ENCODE measurements at places on chromosomes 1 and 21.
A peak's percentile ranks its signal among the peaks of the same experiment; 100 is the strongest.

DNA sequence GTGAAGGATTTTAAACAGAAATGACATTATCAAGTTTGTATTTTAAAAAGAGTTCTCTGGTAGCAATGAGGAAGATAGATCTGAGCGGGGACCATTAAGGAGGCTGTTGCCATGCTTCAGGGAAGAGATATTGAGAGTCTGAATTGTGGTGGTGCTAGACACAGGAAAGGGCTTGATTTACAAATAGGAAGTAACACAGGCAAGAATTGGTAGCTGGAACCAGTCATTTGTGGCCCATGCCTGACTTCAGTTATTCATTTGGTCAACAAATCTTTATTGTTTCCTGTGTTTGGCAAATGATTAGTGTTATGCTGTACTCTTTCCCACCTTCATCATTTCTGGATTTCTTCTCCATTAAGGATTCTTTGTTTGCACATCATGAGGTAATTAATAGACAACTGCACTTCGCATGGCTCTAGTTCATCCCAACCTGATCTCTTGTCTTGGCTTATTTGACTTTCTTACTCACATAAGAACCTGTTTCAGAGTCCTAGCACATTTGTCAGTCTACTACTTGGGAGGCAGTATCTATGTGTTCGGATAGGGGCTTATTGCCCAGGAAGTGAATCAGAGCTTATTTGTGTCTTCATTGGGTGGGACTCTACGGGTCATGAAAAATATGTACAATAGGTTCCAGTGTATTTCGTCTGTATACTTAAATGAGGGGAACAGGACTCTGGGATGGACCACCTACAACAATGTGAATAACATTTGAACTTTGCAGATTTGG is 32.3 kb downstream of the EEIG2 start:
- no peak for DNase-seq

GRCh38 chr1:33111965-33112364 is 31.0 kb downstream of the AZIN2 start:
- DNase-seq, result peak; percentile 8

GRCh38 chr21:43031121-43031619 is 44.5 kb downstream of the CBS start:
- DNase-seq, result no peak

DNA sequence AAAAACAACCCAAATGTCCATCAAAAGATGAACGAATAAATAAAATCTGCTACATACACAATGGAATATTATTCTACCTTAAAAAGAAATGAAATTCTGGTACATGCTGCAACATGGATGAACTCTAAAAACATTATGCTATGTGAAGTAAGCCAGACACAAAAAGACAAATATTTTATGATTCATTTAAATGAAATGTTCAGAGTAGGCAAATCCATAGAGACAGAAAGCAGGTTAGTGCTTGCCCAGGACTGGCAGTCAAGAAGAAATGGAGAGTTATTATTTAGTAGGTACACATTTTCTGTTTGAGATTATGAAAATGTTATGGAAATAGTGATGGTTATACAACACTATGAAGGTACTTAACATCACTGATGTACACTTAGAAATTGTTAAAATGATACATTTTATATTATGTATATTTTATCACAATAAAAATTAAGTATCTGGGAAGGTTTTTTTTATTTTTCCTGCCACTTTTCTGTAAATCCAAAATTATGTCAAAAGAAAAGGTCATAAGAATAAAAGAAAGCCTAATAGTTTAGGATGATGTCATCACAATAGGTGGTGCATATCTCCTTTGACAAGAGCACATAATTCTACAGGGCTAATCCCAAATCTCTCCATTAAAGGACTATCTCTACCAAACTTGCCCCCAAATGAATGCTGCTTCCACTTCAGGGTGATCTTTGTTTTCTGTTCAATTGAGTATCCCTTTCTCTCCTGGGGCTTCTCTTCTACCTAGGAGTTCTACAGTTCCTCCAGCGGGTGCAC is 40.2 kb upstream of the FCER1A start:
- DNase-seq, result no peak

DNA sequence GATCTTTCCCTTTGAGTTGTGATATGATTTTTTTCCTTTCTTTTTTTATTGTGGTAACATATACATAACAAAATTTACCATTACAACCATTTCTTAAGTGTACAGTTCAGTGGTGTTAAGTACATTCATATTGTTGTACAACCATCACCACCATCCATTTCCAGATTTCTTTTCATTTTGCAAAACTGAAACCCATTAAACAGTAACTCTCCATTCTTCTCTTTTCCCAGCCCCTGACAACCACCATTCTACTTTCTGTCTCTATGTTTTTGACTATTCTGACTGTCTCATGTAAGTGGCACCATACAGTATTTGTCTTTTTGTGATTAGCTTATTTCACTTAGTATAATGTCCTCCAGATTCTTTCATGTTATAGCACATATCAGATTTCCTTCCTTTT is 30.3 kb downstream of the CEP350 start:
- DNase-seq, result no peak

DNA sequence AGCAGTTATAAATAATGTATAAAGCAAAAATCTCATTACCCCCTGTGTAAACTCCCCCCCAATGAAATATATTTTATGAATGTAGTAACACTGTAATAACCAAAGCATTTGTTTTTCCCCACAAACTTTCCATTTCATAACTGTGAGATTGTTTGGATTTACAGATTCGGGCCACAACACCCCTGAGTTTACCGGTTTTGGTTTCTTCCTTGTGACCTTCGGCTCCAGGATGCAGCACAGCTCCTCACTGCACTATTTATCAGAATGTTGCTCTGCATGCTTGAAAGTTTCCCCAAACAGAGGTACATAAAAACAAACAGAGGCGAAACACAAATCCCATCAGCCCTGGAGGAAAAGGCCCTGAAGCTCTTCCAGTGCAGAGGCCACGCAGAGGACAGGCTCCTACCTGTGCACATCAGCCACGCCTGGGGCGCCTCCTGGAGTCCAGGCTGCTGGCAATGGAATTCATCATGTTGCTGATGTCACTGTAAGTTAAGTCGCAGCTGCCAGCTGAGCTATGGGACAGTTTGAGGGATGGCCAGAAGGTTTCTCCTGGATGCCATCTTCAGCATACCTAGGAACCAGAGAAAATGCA is 122.0 kb downstream of the LMO4 start:
- peak; percentile 54 for DNase-seq

- no peak for DNase-seq
These were observed 11.5 kb downstream of the HIPK1 start for GRCh38 chr1:113940365-113941244.

- no peak for DNase-seq
These were observed 180.8 kb upstream of the CACYBP start for GRCh38 chr1:174818951-174819350.

DNA sequence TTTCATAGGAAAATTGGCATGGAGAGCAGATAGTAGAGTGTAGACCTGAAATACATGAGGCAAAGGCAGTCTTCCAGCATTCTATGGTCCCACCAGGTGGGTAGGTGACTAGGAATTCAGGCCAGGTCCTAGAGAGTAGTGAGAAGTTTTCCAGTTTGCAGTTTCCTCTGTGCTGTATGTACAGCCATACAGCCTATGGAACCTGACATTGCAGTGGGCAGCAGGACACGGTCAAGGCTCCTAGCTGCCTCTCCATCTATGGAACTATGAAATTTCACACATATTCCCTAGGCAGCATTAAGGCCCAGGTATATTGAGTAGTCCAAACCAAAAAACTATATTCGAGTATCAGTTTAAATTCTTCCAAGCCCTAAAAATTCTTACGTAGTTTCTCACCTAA is 16.3 kb downstream of the POGK start:
- no peak for DNase-seq

GRCh38 chr1:187490266-187490665 is 661.5 kb downstream of the PLA2G4A start:
- no peak for DNase-seq

DNA sequence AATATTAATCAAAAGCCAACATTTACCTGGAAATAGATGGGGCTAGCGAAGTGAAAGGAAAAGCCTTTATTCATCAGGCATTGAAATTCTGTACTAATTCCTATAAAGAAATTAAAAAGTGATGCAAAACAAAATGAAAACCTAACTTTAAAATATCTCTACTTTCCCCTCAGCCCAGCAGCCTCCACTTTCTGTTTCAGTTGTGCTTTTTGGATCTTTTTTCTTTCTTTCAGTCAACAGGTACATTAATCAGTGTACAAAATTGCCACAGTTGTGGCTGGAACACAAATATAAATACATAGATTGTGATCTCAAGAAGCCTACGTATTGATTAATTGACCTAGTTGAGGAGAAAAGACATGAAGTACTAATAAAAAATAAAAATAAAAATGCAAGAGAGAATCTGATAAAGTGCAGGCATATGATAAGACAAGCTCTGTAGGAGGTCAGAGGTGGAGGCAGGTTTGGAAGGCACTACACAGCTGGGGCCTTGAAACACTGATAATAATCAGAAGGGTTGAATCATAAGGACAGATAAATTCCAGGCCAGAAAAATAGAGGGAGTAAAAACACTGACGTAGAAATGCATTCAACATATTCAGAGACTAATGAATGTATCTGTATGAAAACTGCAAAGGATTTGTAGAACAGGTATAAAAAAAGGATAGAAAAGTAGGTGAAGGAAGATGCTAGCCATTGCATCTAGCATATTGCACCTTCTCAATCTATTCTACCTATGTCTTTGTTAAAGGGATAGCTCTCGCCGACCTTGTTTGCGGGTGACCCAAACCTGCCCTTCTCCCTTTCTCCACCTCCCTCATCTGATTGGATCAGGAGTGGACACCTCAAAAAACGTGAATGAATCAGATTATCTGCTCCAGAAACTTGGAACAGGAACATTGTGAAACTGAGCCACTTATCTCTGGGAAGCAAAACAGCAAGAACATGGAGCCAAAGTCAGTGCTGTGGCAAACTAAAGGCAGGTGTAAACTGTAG is 607.8 kb upstream of the ADGRL2 start:
- DNase-seq, result no peak

- DNase-seq, result no peak
These were observed 3.0 kb downstream of the CRCT1 start for GRCh38 chr1:152517237-152517811.

GRCh38 chr1:155083865-155084721 is 5.5 kb downstream of the EFNA3 start:
- no peak for DNase-seq

DNA sequence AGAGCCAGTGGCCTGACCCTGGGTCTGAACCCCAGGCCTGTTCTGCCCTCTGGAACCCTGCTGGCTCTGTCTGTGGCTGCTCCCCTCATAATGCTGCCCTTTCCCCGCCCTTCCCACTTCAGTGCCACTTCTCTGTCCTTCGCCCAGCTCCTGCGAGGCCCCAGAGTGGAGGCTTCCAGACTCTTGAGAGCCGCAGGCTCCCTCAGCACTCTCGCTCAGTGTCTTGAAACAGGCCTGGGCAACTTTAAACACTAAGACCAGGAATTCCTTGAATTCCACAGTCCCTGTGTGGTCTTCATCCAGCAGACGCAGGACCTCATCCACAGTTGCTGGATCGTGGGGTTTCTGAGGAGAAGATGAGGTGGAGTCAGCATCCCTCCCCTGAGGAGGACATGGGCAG is 3.5 kb downstream of the CRNN start:
- no peak for DNase-seq

- DNase-seq, result no peak
These were observed 11.0 kb downstream of the RAP1A start for GRCh38 chr1:111630567-111630966.

DNA sequence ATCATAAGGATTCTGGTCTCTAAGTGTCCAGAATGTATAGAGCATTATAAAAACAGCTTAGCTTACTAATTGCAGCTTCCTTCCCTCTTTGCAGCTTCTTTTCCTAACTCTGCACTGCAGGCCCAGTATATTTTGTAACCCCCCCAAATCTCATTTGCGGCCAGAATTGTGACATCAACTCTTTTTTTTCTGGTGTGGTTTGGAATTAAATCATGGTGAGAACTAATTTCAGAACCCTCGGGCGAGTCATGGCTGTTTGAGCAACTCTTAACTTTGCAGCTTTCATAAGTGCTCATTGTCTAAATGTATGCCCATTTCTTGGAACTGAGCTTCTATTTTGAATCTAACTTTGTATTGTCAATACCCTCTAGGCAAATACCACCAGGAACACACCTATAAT is 187.4 kb downstream of the CYYR1 start:
- no peak for DNase-seq
